ENCODE measurements at places on chromosomes 16 and 17.

GRCh38 chr17:72467841-72468653 is 347.2 kb downstream of the SOX9 start:
- no peak for DNase-seq

- no peak for DNase-seq
Observed at GRCh38 chr17:81073967-81074839, 39.3 kb downstream of the BAIAP2 start.

- DNase-seq, result peak; percentile 37
Observed at GRCh38 chr17:6749519-6749918, 6.3 kb upstream of the XAF1 start.

DNA sequence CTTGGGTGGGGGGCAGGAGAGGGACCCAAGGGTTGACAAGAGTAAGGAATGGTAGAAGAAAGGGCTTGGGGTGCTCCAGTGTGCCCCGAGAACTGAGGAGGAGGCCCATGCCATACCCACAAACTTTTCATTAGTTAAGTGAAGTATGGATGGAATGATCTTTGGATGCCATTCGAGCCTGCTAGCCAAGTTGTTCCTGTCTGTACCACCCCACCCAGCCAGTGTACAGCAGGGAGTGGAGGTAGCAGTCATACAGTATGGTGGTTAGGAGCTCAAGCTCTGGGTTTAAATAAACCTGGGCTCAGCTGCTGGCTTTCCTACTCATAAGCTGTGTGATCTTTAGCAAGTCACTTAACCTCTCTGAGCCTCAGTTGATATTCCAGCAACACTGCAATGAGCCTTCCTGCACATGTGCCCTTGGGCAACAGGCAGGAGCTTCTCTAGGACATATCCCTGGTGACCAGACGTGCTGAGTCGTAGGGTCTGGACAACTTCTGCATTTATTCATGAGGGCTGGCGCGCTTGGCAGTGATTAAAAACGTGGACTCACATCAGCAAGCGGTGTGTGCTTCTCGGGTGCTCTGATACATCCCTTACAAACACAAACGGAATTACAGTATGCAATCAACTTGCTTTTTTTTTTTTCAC is 22.9 kb downstream of the ITPRIPL2 start:
- DNase-seq, result no peak

GRCh38 chr17:6893382-6894205 is 62.1 kb upstream of the TEKT1 start:
- no peak for DNase-seq

DNA sequence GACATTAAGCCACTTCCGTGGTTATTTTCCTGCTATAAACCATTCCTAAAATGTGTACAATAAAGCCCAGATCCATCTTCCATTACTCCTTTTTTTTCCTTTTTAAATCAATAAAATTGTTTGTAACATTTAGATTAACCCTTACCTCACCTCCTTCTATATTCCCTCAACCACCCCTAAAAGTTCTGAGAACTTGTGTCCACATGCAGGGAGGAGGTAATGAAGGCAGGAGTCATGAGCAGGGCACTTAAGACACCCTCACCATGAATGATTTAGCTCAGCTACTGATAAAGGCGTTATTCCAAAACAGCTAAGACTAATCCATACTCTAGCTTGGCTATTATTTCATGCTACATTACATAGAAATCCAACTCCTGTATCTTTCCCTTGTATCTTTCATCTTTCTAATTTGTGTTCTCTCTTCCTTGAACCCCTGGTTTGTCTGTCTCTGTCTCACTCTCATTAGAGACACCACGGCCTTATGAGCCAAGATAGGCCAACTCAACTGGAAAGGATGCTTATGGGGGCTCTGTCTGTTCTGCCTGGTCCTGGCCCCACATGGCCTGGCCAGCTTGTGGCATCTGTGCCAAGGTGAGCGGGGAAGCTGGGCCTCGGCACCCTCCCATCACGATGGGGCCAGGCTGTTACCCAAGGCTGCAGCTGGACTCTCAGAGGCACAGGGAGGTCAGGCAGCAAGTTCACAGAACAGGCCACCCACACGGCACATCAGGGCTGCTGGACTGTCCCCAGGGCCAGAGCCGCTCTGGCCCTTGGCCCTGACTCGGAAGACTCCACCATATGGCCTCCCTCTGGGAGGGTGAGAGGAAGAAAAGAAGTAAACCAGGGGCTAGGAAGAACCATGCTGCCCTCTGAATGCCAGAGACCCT is 294.4 kb downstream of the SOX9 start:
- DNase-seq, result no peak

DNA sequence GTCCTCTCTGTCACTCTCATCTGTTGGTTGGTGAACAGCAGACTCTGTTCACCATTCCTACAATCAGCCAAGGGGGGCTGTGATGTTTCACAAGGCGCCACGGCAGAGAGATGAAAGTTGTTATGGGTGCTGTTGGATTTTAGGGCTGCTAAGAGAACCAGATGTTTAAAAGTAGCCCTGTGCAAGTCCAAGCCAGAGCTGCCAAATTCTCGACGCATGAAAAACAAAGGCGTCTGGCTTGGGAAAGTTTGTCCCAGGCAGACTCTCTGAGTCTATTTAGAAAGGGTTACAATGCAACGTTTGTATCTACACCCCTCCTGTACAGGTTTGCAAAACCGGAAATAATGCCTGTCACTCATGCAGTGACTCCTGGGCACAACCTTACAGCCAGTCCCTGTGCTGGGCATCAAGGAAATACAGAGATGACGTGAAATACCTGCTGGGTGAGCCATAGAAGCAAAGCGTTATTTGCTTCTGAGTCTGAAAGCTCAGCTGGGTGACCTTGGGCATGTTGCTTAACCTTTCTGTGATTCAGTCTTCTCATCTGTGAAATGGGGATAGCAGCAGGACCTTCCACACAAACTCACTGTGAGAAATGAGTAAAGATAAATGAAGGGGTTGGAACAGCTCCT is 74.8 kb downstream of the XYLT1 start:
- no peak for DNase-seq

DNA sequence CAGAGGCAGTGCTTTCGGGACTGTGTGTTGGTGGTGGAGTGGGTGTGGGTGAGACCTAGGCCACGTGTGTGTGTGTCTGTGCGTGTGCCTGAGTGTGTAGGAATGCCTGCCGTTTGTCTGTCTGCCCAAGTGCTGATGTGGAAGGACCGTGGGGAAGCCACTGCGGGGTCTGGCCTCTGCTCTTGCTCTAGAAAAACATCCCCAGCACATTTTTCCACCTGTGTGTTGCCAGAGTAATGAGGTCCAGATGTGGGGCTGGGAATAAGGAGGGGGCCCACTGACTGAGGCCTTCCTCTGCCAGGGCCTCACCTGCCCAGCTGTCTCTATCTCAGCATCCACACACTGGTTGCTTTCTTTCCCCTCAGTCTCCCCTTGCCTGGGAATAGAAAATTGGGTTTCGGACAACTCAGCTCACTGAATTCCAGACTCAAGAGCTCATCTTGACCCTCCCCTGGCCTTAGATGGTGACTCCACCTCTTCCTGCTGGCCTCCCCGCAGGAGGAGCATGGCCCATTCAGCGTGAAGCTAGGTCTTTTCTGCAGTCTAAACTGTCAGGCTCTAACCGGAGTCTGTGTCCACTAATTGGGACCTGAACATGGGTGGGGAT is 7.6 kb downstream of the SGCA start:
- DNase-seq, result peak; percentile 96

DNA sequence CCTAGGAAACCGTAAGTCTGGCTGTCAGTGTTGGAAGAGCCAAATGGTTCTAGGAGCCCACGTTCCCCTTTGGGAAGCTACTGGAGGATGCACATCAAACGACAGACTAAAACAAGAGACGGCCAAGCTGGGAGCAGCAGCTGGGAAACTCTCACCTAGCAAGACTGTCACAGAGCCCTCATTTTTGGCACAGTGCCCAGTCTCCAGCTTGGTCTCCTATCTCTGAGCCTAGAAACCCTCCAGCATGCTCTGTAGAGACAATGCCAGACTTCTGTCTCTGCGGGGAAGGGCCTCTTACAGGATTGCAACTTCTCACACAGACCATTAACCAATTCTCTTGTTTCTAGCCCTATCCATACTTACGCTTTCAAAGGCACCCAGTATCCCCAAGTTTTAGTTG is 23.5 kb downstream of the GTF3C1 start:
- DNase-seq, result no peak

DNA sequence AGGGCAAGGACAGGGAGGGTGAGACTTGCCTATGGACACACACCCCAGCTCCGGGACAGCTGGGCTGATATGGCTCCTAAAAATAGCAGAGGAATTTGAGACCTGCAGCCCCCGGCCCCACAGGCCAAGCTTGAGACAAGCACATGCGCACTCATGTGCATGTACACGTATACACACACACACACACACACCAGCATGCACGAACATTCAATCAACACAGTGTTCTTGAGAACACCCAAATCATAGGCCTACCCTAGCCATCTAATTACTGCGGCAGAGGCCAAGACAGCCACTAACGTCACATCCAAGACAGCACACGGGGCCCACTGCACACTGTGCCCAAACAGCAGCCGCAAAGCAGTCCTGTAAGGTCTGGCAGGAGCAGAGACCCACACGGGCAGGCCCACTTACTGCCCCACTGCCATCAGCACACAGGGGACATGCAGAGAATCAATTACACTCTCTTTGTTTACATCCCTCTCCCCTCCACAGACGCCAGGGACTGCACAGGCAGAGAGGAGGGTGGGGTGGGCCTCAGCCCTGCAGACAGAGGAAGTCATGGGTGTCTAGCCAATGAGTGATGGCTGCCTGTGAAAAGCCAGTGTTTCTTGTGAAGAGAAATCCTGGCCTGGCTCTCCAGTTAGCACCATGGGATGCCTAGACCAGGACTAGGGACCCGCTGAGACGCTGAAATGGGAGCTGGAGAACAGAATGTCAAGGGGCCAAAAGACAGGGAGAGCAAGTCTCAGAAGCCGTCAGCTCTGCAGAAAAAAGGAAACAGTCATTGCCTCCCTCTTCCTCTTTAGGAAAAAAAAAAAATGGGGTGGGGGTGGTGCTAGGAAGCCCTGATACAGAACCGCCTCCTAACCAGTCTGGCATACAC is 39.3 kb downstream of the MYO18A start:
- no peak for DNase-seq

DNA sequence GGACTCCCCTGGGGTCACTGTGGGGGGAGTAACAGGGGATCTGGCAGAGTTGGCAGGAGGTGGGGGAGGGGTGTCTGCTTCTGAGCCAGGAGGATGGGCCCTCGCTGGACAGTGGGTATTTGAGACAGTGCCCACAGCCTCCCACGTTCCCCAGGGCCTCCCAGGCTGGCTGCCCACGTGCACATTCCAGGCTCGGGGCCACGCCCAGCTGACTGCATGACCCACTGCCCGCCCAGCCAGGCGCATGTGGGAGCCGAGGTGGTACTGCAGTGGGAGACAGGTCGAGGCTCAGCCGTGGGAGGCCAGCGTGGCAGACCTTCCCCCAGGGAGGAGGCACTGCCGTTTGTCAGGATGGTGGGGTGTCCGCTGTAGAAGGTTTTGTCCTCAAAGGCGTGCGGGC is 38.8 kb downstream of the BAHCC1 start:
- DNase-seq, result peak; percentile 21

DNA sequence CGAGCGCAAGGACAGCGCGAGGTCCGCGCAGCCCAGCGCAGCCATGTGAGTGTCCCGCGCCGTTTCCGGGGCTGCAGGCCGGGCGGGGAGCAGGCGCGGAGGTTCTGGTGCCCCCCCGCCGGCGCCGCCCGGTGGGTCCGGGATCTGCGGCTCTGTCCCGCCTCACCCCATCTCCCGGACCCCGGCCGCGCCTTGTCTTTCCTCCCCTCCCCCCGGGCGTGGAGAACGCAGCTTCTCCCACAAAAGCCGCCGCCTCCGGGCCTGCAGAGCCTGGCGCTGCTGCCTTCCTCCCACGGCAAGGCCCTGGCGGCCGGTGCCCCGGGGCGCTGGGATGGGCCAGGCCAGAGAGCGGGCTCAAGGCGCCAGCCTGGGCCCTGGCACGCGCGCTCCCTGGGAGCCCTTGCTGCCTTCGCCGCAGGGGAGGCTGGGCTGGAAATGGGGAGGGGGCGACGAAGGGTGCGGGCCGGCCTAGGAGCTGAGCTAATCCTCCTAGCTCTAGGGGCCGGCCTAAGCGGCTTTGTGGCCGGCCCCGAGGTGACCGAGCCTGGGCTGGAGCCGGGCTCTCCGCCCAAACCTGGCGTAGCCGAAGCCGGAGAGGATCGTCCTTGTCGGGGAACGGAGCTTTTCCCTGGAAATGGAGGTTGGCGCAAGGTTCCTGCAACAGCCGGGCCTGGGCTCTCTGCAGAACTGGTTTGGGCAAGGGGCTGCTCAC is 397 bp downstream of the RIPOR1 start:
- peak; percentile 61 for DNase-seq

DNA sequence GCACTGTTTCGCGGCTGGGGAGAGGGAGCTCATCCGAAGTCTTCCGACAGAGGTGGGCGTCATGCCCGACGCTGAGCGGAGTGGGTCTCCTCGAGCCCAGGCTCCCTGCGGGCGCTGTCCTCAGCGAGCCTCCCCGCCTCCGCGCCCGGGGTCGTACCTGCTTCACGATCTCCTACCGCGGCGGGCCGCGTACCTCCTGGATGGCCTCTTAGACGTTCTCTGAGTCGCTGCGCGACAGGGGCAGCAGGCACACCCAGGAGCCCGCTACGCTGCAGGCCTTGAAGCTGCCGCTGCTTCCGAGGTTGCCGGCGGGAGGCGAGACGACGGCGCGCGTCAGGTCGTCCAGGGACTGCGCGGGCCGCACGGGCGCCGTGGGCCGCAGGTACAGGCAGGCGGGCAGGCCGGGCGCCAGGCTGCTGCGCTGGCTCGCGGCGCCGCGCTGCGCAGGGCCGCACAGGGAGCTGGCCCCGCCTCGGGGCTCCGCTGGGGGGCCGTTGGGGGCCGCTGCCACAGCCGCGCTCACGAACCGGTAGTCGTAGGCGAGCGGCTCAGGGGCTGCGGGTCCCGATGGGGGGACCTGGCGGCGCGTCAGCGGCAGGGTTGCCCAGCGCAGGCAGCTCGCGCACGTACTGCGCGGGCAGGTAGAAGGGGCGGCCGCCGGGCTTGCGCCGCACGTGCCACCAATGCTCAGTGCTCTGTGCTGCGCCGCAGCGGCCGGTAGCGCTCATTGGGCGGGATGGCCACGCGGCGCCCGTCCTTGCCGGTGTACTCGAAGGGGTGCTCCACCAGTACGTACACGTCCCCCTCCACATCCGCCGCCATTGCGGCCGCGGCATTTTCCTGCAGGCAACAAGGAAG is 116.4 kb upstream of the SMURF2 start:
- DNase-seq, result no peak

DNA sequence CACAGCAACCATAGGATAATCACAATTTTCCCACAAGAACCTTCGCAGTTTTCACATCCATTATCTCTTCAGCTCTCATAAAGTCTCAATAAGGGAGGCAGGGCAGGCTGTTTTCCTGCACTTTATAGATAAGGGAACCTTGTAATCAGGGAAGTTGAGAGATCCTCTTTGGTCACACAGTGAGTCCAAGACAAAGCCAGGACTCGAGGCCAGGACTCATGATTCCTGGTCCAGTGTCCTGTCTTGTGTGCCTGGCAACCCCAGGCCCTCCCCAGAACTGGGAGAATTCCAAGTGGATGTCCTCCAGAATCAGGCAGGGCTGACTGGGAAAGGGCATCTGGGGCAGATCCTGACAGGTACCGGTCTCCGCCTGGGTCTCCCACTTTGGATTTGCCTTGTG is 23.1 kb upstream of the PHF12 start:
- no peak for DNase-seq

GRCh38 chr16:48352648-48353390 is 32.4 kb downstream of the SIAH1 start:
- DNase-seq, result no peak

GRCh38 chr16:23564575-23565363 is 7.2 kb downstream of the UBFD1 start:
- no peak for DNase-seq

GRCh38 chr17:29569245-29569950 is 897 bp downstream of the TP53I13 start:
- peak; percentile 60 for DNase-seq
